ENCODE measurements at places on chromosomes 7 and 10.
A peak's percentile ranks its signal among the peaks of the same experiment; 100 is the strongest.

GRCh38 chr10:100730725-100731406, 14.5 kb upstream of the PAX2 start:
- peak; percentile 22 for DNase-seq

GRCh38 chr10:110101464-110102144, 93.8 kb downstream of the ADD3 start:
- DNase-seq: no peak

DNA sequence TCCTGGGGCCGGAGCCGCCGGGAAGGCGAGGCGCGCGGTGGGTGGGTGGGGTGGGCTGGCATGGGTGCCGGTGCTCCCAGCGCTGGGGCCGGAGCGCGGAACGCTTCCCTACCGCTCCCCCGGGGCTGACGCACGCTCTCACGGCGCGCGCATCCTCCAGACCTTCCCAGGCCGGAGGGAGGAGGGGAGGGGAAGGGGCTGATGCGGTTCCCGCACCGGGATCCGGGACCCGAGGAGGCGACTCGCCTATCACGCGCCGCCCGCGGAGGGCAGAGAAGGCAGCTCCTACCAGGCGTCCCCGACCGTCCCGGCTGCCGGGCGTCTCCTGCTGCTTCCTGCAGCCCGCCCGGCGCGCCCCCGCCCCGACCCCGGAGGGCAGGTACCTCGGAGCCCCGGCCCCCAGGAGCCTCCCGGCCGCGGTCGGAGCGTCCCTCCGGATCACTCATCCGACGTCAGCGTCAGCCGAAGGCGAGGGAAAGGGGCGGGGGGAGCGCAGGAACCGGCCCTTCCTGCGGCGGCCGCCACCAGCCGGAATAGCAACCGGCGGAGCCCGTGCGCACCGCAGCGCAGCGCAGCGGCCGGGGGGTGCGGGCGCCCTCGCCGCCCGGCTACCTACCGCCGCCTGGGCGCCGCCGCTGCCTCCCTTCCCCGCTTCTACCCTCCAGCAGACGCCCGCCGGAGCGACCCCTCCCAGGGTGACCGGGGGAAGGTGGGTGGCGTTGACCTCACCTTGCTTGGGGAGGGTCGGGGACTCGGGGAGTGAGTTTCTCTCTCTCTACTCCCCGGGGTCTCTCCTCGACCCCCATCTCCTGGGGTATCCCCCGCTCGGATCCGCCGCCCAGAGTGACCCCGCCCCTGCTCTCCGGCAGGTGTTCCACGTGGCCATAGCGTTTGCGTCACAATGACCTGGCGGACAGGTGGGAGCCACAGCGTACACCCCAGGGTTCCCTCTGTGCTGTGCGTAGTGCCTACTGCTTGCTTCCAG, at the start of gene ICA1:
TSS of gene ICA1 (minus strand) at position 457 of the 985 bp plus-strand sequence. CDS start 26,241 bp downstream, outside the sequence.
- DNase-seq: peak; percentile 51

- no peak for DNase-seq
These were observed 1.5 kb downstream of the HECTD2 start for GRCh38 chr10:91411621-91412020.

- DNase-seq: no peak
These were observed 31.4 kb downstream of the ITPRIP start for GRCh38 chr10:104306897-104307296.

GRCh38 chr10:5858811-5859210, 30.9 kb downstream of the ANKRD16 start:
- DNase-seq: no peak

DNA sequence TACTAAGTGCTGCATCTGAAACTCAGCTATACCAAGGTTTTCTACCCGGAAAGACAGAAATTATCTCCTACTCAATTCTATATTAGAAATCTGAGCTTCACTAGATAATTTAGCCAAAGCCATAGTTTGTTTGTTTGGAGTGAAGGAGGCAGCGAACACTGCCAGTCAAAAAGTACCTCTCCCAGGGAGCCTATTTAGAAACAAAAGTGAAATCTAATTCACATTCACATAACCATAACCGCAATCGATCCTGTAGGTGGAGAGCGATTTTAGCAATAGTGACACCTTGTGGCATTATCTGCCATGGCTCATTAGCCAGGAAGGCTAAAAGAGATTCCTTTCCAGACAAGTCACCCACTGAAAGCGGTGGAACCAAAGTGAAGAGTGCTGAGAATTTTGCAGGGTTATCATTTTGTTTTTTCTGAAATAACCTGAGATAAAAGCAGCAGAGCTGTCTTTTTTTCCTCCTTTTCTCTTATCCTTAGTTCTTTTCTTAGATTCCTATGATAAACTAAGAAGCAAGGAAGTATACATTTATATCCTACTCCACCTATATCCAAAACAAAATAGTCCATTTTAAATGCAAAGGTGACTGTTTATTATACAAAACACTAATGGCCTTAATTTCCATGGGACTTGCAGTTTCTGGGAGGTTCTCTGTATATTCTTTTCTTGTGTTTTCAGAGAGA, 83.7 kb upstream of the BET1 start:
- peak; percentile 87 for DNase-seq

- no peak for DNase-seq
These were observed 130.7 kb downstream of the CELF2 start for GRCh38 chr10:11148142-11149028.

DNA sequence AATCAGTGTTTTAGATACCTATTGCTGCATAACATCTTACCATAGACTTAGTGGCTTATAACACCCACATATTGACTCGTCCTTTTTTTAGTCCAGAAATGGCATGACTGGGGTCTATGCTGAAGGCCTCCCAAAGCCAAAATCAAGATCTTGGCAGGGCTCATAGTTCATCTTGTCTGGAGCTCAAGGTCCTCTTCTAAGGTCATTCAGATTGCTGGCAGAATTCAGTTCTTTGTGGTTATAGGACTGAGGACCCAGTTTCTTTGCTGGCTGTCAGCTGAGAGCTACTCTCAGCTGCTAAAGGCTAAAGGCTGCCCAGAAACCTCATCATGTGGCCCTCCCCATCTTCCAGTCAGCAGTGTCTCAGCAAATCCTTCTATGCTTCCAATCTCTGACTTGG, 165.5 kb downstream of the FAM107B start:
- no peak for DNase-seq

DNA sequence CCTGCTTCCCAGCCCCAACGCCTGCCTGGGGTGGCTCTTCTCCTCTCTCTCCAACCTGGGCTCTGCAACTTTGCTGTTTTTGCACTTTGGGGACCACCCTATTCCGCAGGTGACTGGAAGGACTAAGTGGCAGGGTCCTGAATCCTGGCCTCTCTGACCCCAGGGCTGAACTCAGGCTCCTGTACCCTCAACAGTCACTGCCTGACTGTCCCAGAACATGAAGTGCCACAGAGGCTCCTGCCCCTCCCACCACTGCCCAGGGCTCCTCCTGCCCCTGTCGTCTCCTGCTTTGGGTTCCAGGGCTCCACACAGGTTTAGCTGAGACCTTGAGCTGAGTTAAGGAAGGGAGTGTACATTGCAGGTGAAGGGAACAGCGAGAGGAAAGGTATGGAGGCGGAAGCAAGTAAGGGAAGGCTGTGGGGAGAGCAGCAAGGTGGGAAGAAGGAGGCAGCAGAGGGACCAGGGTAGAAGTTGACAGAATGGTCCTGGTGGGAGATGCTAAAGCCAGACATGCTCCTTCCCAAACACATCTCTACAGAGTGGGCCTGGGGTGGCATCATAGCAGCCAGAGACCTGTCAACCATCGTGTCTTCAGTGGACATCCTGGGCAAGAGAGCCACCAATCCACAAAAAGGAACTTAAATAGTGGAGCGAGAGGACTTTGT, 5.7 kb upstream of the GRID1 start:
- no peak for DNase-seq

DNA sequence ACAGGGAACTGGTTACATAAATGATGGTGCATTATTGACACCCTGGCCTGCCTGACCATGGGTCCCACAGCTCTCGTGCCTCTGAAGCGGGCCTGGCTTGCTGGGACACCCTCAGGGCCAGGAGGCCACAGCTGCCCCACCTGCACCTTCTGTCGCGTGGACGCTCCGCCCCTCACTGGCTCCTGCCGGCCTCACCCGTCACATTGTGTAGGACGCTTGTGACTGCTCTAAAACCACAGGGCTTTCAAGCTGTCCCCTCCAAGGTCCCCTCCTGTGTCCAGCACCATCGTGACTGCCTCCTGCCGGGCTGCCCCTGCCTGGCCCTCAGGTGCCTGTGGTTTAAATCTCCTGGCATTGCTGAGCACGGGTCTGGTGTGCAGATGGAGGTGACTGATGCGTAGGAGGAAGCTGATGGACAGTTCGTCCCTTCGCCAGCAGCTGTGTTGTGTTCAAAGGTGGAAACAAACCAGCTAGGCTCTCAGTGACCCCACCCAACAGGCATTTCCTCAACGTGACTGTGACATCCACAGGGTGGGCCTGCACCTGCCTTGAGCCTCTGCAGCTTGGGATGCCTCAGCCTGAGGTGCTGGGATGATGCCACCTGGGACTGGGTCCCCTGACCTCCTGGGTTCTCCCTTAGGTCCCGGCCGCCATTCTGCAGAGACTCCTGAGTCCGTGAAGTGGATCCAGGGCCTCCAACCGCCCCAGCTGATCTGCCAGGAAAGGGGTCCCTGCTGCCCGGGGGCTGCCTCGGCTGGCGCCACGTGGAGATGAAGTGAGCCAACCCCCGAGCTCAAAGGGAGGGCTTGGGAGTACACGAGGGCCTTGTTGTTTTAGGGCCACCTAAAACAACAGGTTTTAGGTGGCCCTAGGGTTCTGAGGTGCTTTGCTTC, 148.5 kb downstream of the WDR37 start:
- no peak for DNase-seq

DNA sequence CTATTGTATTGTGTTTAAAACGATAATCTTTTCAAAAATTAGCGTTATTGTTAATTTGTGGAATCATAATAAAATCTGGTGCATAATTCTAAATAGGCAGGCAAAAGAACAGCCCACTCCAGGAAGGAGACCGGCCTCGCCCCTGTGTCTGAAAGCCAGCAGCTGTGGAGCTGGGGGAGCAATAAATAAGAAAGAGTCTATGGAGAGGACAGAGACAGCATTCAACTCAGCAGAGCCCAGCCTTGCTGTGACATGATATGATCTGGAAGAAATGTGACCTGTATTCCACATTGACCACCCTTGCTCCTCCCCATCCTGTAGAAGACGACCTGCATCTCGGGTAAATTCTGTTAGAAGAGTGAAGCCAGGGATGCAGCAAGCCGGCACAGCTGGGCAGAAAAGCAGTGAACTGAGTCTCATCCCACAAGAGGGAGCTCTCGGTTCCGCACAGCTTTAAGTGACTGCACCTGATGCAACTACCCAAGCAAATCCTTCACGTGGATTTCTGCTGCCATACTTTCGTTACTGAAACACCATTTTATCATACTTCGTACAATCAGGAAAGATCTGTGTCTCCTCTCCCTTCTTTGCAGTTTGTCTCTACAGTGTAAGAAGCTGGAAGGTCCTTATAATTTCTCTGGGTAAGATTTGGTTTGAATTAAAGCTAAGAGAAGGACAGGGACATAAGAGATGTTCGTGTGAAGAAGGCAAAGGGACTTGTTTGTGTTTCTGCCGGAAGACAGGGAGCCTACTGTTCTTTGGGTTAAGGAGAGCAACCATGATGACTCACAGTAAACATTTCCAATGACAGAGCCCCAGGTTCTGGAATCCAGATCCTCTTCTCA, 427.1 kb downstream of the GPAM start:
- peak; percentile 6 for DNase-seq

DNA sequence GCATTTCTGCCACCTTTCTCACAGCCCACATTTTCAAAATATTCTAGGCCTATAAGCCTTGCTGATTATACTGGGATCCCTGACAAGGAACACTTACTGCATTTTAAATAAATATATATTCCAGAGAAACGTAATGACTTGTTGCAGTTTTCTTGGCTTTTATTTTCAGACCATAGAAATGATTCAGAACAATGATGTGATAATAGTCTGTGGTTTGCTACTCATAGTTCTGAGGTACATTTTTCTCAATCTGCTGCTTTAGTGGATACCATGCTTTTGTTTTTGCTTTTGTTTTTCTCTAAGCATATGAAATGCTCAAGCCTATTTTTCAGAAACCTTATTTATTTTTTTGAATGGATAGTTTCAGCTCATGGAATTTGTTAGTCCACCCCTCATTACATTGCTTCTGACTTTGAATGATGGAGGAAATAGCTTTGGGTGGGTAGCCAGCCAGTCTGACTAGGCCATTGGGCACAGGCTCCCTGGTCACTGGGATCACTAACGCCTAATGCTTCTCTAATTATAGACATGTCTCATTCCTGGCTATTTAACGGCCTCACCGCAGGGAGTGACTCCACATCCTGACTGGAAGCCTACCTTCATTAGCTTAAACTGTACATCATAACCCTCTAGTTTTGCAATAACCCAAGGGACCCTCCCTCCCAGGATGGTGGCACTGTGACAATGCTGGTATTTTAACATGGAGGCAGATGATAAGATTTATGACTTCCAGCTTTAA, 66.1 kb downstream of the MBL2 start:
- DNase-seq: no peak

Data from mesenchymal stem cell (in vitro differentiated cells and primary cell).